ENCODE measurements at places on chromosomes 16 and 17.

DNA sequence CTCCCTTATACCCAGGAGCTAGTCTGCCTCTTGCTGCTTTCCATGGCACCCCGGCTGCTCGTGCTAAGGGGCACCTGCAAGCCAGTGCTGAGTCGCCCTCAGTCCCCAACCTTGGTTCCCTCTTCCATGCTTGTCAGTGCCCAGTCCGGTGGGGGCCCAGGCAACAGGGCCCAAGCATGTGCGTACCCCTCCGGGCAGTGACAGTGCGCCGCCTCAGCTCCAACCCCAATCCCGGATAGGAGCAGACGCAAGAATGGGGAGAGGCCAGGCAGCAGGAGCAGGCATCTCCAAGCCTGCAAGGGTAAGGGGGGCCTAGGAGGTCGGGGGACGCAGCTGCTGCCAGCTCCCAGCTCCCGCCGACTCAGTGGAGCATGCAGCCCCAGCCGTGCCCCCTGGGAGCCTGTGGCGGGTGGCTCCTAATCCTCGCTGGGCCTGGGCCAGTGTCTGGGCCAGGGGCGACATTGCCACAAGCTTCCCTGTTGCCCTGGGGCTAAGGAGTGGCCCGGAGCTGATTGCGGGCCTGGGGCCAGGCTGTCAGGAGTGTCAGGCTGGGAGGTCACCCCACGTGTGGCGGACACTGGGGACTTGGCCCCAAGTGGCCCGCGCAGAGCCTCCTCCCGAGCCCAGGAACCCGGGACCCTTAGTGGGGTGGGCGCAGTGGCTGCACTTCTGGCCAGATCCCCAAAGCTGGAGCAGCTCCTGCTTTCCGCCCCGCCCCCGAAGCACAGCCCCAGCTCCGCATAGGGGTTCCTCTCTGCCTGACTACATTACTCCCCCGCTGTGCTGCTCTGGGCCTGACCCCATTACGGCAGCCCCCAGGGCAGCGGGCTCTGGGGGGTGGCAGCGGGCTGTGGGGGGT is 9.8 kb downstream of the CPD start:
- no peak for DNase-seq

DNA sequence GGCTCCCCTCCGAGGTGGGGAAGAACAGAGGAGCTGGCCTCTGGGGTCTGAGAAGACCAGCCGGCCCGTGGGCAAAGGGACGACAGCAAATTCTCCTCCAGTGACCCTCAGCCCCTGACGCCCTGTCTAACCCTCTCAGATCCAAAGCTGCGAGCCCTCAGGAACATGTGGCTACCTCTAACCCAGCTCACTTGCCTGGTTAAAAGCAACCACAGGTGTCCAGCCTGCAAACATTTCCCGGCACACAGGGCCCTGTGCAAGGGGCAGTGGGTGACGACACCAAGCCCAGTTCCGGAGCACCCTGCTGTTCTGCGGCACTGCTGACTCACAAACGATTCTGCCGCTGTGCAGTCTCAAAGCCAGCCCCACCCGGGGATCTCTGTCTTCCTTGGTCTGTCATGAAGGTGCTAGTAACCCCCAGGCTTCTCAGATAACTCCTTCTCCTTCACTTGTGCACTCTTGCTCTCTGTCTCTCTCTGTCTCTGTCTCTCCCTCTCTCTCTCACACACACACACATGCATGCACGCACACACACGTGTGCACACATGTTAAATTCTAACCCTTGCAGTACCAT is 23.0 kb downstream of the WNT3 start:
- DNase-seq: no peak

DNA sequence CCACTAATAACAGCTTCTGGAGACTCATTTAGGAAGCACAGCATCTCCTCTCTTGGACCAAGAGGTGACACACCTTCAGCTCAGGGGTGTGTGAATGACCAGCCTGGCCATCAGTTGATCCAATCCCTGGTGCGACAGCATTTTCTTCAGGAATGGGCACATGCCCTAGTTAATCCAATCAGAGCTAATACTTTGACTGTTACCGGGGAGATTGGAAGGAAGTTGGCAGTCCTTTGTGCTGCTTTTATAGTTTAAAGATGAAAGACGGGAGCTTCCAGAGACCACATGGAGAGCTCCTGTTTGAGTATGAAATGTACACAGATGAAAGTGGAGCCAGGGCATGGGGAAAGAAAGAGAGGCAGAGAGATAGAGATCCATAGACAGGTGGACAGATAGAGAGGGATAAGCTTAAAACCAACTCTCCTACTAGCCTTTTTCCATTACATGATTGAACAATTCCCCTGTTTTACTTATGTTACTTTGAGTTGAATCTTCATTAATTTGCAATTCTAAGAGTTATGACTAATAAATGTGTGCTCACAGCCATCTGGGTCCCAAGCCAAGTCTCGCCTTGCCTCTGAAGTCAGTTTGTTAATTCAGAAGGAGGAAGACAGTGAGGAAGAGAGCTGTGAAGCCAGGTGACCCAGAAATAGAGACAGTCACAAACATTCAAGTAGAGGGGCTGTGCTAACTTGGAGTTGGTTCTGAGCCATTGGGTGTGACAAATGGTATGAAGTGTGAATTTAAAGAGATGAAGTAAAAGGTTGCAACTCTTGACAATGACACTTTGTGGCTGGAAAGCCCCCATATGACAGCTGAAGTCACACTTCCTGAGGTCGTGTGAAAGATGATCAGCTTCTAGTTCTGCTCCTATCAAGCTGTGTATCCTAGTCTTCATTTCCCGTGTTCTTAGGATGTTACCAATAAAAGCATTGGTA is 120.0 kb upstream of the GOT2 start:
- DNase-seq: peak; percentile 11

- DNase-seq: peak; percentile 95
These were observed at the start of gene ETV4 for GRCh38 chr17:43546319-43547188. Gene ETV4, minus strand, starts transcription at chr17:43546340. Its CDS starts 723 bp downstream, at chr17:43545617.

- no peak for DNase-seq
These were observed 1049.4 kb upstream of the EEF2KMT start for GRCh38 chr16:6146874-6147425.

- DNase-seq: no peak
These were observed 103.8 kb downstream of the MARF1 start for GRCh38 chr16:15539197-15539596.

GRCh38 chr17:55442953-55443683 is 21.5 kb upstream of the MMD start:
- DNase-seq: no peak

DNA sequence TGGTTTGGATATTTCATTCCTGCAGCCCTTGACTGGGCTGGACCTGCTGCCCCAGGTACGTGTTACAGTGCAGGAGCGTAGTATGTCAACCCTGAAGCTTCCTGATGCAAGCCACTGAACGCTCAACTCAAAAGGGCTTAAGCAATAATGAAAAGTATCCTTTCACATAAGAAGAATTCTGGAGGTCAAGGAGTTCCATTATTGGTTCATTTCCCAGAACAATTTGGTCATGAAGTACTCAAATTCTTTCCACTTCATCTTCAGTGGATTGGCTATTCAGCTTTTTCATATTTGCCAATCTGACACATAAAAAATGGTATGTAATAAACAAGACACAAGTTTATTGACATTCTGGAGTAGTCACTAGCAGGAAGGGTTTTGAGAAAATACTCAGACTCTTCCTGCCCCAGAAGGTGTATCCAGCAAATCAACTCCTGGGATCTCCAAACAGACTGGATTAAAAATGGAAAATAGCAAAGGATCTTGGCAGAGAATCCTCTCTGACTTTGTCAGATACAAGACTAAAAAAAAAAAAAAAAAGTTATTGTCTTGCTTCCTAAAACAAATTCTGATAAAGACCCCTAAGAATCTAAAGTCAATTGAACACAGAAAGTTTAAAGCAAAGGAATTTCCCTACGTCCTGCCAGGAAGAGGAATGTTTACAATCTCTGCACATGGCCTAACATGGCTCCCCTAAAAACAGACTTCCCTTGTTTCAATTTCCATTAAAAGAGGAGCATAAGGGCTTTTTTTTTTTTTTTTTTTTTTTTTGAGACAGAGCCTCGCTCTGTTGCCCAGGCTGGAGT is 37.5 kb upstream of the WSB1 start:
- DNase-seq: no peak

DNA sequence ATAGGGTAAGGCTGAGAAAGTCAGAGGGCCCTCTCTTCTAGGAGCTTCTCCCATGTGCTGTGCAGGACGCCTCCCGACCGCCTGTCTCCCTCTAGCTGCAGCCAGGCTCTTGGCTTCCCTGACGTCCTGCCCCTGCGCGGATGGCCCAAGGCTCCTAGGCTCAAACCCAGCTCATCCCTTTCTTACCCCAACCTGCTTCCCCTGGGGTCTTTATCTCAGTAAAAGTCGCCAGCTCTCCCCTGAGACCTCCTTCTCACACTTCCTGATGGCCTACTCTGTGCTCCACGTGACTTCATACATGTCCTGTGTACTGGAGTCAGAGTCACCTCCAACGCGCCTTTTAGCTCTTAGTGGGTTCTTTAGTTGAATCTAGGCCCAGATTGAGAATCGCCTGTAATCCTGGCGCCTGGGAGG is 1.1 kb upstream of the ZNF747 start:
- peak; percentile 57 for DNase-seq

DNA sequence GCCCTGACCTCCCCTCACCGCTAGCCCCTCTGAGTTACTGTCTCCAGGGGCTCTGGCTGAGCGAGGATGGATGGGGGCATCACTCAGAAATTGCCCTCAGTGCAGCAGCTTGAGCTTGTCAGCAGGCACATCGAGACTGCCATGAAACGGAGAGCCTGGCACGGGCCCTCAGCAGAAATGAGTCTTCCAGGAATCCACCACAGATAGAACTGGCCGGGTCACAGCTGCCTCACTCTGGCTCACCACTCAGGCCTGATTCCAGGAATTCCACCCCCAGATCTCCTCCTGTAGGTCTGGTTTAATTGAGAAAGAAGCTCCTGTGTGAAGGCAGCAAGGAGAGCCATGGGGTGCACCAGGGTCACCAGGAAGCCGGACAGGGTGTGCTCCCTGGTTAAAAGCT is 85.5 kb downstream of the GSG1L start:
- DNase-seq: no peak

DNA sequence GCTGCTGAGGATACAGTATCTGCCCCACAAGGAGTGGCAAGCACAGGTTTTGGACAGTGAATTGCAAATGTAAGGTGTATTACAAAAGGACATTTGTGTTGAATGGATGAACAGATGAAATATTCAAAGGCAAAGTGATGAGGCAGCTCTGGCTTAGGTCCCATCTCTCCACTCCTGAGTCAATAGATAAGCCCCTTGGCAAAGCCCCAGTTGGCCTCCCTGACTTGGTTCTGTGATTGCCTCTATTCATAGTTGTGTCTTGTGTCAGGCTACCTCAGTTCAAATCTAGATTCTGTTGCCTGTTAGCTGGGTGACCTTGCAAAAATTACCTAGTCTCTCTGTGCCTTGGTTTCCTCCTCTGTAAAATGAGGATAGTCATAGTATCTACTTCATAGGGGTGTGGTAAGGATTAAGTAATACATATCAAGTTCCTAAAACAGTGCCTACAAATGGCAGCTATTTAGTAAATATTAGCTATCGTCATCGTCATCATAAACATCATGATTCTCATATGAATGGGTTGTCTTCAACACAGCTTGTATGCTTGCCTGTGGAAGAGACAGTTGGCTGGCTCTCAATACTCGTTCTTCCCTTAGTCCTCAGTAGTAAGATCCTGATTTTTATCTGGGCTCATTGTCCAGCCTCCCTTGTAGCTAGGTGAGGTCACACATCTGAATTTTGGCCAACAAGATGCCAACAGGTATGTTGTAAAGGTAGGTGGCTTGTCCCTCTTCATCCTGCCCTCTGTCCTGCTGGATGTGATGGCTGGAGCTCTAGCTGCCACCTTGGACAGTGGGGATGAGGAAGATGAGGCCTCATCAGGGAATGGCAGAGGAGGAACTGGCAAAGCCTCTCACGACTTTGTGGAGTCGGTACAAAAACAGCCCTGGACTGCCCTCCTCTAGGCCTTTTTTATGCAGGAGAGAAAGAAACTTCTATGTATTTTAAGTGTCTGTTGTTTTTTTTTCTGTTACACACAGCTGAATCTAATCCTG is 2.1 kb upstream of the MFAP4 start:
- no peak for DNase-seq

GRCh38 chr17:2990396-2990795 is 73.0 kb downstream of the OR1D5 start:
- DNase-seq: no peak

- no peak for DNase-seq
These were observed 190.0 kb downstream of the RAB11FIP4 start for GRCh38 chr17:31581491-31581890.

GRCh38 chr16:55839115-55839514 is 6.2 kb upstream of the CES1 start:
- no peak for DNase-seq

- DNase-seq: no peak
These were observed 10.7 kb downstream of the SPNS2 start for GRCh38 chr17:4509401-4509800.

- DNase-seq: no peak
These were observed 24.3 kb upstream of the RFFL start for GRCh38 chr17:35087731-35088355.

DNA sequence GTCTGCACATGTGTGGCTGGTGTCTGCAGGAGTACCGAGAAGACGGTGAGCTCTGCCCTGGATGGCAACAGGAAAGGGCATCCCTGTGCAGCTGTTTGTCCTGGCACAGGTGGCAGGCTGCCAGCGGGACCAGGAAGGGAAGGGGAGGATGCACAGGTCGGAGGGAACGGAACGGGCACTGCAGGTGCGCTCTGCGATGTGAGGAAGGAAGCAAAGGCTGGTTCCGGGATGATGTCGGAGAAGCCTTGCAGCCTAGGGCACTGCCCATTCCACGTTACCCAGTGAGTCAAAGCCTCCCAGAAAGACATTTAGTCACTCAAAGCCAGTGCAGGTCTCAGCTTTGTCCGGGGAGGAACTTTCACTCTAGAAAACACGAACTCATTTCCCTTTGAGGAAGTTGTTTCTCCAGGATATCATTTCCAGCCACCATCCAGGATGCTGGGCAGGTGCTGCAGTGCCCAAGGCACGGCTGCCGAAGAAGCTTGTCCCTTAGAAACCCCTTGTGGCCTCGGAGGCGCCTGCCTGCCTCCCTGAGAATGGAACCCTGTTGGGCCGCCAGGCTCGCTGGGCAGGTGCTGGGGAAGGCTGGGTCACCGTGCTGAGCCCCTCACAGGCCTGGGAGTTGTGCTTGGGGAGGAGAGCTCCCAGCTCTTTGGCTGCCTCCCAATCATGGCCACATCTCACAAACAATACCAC is 4.5 kb upstream of the TMEM235 start:
- DNase-seq: no peak

- no peak for DNase-seq
These were observed 105.5 kb downstream of the PRKCA start for GRCh38 chr17:66407864-66408263.

- DNase-seq: no peak
These were observed 87.8 kb upstream of the CORO6 start for GRCh38 chr17:29710520-29710884.

DNA sequence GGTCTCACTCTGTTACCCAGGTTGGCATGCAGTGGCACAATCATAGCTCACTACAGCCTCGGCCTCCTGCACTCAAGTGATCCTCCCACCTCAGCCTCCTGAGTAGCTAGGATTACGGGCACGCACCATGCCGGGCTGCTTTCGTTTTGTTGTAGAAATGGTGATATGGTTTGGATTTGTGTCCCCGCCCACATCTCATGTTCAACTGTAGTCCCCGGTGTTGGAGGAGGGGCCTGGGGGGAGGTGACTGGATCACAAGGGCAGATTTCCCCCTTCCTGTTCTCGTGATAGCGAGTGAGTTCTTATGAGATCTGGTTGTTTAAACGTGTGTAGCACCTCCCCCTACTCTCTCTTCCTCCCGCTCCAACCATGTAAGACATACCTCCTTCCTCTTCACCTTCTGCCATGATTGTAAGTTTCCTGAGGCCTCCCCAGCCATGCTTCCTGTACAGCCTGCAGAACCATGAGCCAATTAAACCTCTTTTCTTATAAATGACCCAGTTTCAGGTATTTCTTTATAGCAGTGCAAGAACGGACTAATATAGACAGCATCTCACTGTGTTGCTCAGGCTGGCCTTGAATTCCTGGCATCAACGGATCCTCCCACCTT is 6.0 kb downstream of the PDZD9 start:
- no peak for DNase-seq
